CD4-positive, alpha-beta T cell treated with Interleukin-1 beta for 1 hour (primary cell): ENCODE measurements at places on chromosomes 16 and 17.

- DNase-seq, result no peak
Measured at GRCh38 chr17:4208238-4208637, 55.5 kb downstream of the ANKFY1 start.

DNA sequence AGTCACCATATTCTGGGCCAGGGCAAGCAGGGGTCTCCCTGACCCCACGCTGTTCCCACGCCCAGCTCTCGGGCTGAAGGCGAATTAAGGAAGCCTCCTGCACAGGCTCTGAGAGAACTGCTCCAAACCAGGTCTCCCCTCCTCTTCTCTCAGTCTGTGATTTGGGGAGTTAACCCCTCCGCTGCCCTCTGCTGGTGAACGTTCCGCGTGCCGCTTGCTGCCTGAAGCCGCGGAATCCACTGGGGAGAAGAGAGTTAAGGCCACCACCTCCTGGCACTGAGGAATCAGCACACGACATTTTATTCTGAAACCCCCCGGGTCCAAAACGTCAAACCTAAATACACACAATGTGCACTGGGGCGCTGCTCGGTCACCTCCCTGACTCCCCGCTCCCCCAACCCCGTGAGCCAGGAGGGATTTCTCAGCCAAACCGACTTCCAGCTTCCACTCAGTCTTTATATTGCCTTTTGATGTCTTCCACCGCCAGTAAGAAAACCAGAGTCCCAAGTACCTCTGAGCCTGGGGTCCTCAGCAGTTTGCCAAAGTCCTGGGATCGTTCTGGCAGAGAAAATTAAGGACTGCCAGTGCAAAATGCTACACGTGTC is 54.4 kb upstream of the RCVRN start:
- DNase-seq, result no peak

DNA sequence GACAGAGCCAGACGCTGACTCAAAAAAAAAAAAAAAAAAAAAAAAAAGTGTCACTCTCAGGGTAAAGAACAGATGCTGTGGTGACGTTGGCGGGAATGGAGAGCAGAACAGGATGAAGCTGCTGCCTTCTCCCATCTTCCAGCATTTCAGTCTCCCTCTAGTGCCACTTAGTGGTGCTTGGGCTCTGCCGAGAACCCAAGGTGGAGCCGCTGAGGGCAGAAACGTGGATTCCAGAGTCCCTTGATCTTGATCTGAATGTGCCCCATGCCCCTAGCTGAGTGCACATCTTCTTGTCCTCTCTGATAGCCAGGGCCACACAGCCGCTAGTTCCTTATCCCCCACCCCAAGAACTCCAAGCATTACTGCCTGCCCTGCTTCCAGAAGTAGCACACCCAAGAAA is 43.2 kb upstream of the FA2H start:
- no peak for DNase-seq

DNA sequence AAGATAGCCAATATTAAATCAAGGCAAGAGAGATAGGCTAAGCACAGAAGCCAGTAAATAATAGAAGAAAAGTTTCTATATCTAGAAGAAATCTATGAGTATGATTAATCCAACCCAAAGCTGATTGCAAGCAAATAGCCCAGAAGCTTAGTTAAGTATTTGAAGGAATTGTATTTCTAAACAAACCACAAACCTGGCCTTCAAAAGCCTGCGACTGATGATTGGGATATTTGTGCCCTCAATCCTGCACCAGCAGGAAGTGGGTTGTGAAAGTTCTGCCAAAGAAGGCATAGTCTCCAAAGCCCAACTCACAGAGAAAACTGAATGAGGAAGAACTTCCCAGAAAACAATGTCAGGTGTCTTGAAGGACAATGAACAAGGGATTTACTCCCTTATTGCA is 114.5 kb upstream of the C17orf78 start:
- DNase-seq, result no peak

GRCh38 chr17:73007407-73007806 is 85.1 kb downstream of the SLC39A11 start:
- DNase-seq, result no peak

DNA sequence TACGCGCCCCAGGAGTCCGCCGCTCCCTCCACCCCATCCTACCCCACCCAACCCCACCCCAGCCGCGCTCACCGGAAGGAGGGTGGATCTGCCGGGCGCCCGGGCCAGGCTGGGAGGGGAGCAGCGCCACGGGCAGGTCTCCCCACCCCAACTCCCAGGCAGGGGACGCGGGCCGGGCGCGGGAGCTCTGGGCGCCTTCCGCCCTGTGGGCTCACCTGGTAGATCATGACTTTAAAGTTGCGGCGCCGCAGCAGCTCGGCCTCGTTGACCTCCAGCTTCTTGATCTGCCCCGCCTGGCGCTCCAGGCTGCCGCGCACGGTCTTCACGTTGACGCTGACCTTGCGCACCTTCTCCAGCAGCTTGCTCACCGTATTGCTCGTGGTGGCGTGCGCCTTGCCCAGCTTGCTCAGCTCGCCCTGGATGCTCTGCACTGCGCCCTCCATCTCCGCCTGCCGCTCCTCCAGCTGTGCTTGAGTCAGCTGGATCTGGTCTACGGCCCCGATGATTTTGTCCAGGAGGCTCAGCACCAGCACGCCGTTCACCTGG is 571 bp downstream of the CAVIN1 start:
- DNase-seq, result peak; percentile 9

- DNase-seq, result peak; percentile 84
Measured at GRCh38 chr16:75074920-75075687, 41.5 kb downstream of the LDHD start.

GRCh38 chr17:29613352-29613837 is 9.3 kb downstream of the CORO6 start:
- peak; percentile 89 for DNase-seq
